C1 segment of cervical spinal cord (tissue), 14 donors: ENCODE measurements at places on chromosomes 16 and 17.

- no peak for DNase-seq
Observed at GRCh38 chr16:70709942-70710341, 24.1 kb upstream of the MTSS2 start.

DNA sequence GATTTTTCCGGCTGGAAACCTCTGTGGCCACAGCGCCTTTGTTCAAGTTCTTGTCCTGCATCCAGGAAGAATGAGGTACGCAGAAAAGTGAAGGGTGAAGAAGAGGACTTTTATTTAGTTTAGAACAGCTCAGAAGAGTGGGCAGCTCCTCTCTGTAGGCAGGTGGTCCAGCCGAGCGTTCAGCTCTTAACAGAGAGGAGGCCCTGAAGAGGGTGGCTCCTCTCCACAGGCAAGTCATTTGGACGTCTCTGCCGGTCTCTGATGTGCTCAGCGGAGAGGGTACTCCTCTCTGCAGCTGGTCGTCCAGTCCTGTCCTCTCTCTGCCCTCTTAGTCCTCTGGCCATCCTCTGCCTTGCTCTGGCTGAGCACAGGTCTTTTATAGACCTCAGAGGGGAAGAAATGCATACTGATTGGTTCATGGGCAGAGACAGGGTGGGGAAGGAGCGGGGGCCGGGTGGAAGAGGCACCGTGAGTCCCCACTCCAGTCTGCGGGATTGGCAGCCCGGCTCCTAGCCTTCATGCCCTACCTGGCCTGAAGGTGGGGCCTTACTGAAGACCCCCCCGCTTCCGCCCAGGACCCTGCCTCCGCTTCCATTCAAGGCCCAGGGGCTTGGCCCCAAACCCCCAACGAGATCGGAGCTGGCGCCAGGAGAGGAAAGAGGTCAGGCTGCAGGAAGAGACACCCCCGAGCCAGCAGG, 70.0 kb upstream of the NKD1 start:
- no peak for DNase-seq

DNA sequence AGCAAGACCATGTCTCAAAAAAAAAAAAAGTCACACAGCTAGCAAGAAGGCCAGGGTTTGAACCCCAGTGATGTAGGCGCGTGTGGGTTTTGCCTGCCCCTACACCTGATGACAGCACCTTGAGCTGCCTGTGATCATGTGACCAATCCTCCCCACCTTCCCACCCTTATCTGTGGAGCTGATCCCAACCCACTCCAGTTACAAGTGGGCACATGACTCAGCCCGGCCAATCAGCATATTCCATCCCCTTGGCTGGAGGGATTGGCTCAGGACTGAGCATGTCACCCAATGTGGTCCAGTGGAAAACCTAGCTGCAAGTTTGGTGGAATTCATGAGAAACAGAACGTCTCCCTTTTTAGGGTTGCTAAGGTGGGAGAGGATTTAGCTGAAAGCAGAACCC, 6.6 kb downstream of the TMEM114 start:
- no peak for DNase-seq

GRCh38 chr17:59367657-59368045, 36.2 kb downstream of the YPEL2 start:
- no peak for DNase-seq

DNA sequence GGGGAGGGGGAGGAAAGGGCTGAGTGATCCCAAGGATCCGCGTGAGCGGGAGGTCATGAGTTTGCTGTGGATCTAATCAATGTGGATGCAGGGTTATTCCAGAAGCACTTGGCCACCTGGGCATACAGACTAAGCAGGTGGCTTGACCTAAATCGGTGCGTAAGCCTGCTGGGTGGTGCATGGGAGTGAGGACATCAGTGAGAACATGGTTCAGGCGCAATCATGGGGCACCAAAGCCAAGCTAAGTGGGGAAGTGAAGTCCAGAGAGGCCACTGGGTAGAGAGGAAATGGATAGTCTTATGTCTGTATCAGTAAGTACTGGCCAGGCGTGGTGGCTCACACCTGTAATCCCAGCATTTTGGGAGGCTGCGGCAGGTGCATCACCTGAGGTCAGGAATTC, 18.9 kb upstream of the MFSD6L start:
- no peak for DNase-seq

GRCh38 chr17:29584452-29585079, 4.9 kb downstream of the GIT1 start:
- DNase-seq, result peak; percentile 20

DNA sequence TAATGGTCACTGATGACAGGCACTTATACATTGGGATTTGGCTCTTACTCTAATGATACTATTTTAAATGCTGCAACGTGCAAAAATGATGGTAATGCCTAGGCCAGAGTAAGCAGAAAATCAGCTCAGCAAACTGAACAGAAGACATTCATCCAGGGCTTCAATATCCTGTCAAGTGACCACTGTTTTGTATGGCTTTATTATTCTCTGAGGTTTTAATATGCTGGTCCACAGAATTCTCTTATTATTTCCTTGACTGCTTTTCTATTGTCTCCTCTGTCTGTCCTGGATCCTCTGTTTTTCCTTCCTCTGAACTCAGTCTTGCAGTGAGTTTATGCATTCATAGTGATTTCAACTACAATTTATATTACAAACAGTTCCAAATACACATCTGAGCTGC, 90.8 kb upstream of the PMFBP1 start:
- DNase-seq, result no peak

- no peak for DNase-seq
Observed at GRCh38 chr16:68200088-68200783, 35.7 kb downstream of the ESRP2 start.

DNA sequence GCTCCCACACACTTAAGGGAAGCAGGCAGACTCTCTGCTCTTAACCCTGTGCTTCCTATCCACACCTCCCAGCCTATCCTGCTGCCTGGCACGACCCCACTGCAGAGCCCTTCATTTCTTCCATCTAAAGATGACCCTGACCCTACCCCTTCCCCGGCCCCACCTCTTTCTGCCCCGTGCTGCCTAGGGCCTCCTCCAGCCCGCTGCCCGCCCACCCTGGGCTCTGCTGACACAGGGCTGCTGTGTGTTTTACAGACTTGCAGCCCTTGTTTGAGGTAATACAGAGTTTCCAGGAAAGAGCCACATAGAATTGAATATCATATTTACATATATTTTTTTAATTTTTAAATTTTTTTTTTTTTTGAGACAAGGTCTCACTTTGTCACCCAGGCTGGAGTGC, 42.0 kb downstream of the MEOX1 start:
- DNase-seq, result no peak

DNA sequence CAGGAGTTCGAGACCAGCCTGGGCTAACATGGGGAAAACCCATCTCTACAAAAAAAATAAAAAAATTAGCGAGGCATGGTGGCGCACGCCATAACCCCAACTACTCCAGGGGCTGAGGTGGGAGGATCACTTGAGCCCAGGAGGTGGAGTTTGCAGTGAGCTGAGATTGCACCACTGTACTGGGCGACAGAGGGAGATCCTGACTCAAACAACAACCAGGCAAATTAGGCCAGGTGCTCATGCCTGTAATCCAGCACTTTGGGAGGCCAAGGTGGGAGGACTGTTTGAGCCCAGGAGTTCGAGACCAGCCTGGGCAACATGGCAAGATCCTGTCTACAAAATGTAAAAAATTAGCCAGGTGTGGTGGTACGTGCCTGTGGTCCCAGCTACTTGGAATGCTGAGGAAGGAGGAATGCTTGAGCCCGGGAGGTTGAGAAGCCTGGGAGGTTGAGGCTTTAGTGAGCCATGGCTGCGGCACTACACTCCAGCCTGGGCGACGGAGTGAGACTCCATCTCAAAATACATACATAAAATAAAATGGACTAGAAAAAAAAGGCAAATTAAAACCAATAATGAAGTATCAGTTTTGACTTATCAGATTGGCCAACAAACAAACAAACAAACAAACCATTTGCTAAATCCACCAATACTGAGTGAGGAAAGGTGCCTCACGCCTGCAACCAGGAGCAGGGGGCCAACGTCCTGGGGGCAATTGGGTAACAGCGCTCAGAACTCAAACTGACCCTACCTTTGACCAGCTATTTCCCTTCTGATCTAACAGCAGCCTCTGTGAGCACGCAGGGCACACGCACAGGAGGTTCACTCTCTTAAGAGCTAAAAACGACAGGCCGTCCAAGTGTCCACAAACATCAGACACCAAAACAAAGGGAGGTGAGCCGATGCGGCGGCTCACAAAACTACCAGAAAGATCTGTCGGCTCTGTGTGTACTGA, 19.4 kb upstream of the FASN start:
- no peak for DNase-seq

GRCh38 chr16:50505115-50505514, 43.1 kb upstream of the NKD1 start:
- no peak for DNase-seq

- no peak for DNase-seq
Observed at GRCh38 chr16:11674001-11674817, 6.0 kb downstream of the SNN start.

- DNase-seq, result peak; percentile 17
Observed at GRCh38 chr17:38579934-38580333, 25.8 kb downstream of the SRCIN1 start.

GRCh38 chr17:58686980-58687379, 4.9 kb downstream of the TEX14 start:
- DNase-seq, result no peak

GRCh38 chr17:19507775-19508576, 25.7 kb upstream of the SLC47A1 start:
- peak; percentile 92 for DNase-seq

- DNase-seq, result no peak
Observed at GRCh38 chr17:3549610-3550162, 7.9 kb downstream of the TRPV3 start.

- no peak for DNase-seq
Observed at GRCh38 chr17:48179071-48179945, 71.7 kb downstream of the SNX11 start.

GRCh38 chr16:87146676-87147075, 170.5 kb downstream of the C16orf95 start:
- DNase-seq, result no peak

DNA sequence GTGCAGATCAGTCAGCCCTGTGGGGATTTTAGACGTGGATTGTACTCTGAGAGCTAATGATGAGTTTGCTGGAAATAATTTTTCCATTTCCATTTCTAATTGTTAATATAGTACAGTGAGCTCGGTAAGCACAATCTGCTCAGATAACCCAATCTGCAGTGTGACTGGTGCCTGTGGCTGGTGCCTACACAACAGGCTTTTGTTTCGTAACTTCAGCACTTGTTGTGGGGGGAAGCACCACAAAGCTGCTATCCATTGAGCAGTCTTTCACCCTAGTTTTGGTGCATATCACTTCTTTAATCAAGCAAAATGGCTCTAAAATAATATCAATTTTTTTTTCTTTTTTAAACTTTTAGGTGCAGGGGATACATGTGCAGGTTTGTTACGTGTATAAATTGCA, 534.9 kb upstream of the HSBP1 start:
- no peak for DNase-seq

GRCh38 chr17:57341611-57342540, 85.6 kb downstream of the MSI2 start:
- DNase-seq, result peak; percentile 8

DNA sequence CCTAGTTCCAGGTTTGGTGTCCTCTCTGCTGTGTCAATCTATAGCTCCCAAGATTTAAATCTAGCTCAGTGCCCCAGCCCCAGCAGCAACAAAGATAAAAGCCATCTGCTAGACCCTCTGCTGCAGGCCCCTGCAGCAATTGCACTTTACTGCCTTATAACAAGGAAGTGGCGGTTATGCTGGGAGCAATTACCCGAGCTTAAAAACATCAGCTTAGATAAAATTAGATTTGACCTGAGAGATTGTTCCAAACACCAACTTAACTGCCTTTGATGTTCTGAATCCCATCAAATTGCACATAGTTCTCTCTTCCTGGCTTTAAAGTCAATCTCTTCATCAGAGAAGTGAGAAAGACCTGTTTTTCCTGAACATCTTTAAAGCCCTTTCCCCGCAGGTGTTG, 62.4 kb upstream of the SHISA6 start:
- DNase-seq, result no peak

- DNase-seq, result no peak
Observed at GRCh38 chr17:4512156-4513112, 13.8 kb downstream of the SPNS2 start.

DNA sequence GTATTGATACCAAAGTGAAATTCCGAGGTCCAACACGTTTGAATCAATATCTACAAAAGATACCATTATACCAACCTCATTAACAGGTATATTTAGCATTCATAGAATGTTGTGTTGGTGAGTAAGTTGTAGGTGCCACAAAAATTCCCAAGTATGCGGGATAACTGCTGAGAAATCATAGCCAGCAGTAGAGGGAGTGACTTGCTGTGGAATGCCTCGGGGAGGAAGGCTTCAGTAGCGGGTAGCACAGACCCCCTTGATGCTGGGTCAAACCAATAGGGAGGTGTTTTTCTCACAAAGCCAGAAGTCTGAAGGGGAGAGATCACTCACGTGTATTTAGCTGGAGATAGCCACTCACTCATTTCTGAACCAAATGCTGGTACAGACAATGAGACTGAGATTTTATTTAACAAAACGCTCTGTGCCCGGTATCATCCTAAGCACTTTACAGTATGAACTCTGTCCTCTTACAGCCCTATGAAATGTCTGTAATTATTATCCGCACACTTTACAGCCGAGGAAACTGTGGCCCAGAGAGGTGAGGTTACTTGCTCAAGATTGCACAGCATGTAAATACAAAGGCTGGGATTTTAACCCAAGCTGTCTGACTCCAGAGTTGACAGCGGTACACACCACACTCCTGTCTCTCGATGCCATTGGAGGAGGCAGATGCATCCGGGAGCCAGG, 23.1 kb downstream of the HSBP1 start:
- no peak for DNase-seq

DNA sequence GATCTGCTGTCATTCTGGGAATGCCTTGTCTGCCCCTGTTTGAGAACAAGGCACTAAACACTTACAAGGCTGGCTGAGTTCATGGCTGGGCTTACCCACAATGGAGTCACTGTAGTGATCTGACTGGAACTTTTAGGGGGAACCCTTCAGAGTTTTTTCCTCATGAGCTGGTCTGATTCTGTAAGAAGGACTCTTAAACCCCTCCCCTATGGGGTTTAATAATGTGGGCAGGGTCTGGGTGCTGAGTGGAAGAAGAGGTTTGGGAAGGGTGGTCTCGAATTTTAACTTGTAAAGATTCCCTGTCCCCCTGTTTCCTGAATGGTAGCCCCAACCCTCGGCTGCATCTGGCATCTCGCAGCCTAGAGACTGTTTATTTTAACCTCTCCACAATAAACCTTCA, 30.6 kb downstream of the OSBPL7 start:
- DNase-seq, result no peak

DNA sequence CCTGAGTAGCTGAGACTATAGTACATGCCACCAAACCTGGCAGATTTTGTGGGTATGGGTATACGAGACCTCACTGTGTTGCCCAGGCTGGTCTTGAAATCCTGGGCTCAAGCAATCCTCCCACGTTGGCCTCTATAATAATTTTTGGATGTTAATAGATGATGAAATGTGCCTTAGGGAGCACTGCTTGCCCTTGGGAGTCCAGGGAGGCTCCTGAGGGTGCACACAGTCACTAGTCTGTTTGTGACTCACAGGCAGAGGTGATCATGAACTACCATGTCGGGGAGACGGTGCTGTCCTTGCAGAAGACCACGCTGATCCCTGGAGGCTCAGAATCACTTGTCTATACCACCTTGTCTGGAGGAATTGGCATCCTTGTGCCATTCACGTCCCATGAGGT, 46.1 kb downstream of the SF3B3 start:
- no peak for DNase-seq
